ENCODE measurements at places on chromosomes 4 and X.

GRCh38 chr4:176422001-176422400 is 102.2 kb downstream of the SPCS3 start:
- DNase-seq: no peak

GRCh38 chr4:123977641-123978081 is 581.1 kb downstream of the SPRY1 start:
- peak; percentile 11 for DNase-seq

DNA sequence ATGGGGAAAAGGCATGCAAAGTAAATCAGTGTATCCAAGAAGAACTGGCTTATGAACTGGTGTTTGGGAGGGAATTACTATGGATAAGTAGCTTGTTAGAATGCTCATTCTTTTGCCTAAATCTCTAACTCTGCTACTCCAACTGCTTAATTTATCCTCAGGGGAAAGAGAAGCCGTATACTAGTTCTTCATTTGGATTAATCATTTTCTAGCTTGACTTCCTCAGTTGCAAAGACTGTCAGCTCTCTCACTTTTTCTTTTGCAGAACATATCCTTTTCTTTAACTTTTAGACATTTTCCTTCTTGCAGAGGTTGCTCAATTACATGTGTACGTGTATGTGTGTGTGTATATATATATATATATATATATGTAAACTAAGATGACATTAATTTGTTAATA is 21.9 kb downstream of the GPRIN3 start:
- DNase-seq: no peak

GRCh38 chr4:183356173-183356830 is 34.1 kb upstream of the CLDN24 start:
- DNase-seq: no peak

DNA sequence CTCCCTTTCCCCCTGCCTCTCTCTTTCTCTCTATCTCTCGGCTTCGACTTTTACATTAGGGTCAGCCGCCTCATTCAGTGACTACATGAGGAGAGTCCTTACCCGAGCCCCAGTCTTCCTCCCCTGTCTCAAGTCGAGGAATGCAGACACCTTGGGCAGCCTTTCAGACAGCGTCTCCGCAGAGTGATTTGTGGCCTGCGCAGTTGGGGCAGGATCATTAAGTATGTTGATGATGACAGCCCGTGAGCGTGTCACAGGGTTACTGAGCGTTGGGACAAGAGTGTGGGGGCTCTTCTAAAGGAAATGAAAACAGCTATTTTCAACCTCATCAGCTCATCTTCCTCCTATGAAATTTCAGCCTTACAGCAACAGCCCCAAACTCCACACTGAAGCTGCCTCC is 312.1 kb upstream of the GATB start:
- DNase-seq: no peak

GRCh38 chr4:77922158-77923094 is 59.8 kb downstream of the MRPL1 start:
- no peak for DNase-seq

- no peak for DNase-seq
Observed at GRCh38 chr4:8224975-8225625, 26.0 kb downstream of the SH3TC1 start.

DNA sequence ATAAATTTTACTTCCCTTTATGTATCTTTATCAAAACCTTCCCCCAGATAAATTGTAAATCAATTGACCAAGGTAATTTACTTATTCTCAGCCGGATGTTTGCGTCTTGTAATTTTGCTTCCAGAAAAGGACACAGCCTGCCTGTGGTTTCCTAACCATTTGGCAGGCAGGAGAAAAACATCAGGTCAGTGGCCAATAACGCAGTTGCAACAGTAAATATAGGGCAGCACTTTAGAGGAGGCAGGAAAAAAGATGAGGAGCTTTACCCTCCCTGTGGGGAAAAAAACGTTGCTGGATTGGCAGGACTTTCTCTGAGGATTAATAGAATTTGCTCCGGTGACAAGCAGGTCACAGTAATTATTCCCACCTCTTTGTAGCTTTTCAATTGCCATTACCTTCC is 2618.1 kb downstream of the ARAP2 start:
- DNase-seq: no peak

- DNase-seq: peak; percentile 1
Observed at GRCh38 chrX:76555816-76556215, 128.3 kb downstream of the MAGEE1 start.

DNA sequence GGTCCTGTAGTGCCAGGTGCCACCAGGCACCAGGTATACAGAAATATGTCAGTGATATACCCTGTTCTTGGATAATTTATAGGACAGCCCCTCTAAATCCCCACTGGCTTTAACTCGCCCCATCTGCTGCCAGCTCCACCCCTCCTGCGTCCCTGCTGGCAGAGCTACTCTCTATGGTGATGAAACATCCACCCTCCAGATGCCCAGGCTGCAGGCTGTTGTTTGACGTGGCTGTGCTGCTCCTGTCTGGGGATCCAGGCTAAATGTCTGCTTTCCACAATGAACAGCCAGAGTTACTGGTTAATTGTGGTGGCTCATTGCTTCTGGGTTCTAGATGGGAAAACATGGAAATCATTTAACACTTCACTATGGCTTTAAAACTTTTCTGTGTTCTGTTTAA is 12.9 kb downstream of the NHSL2 start:
- DNase-seq: no peak
